ENCODE measurements at places on chromosomes 13 and 19.

GRCh38 chr19:6861683-6862286 is 25.6 kb upstream of the ADGRE1 start:
- peak; percentile 15 for DNase-seq

- no peak for DNase-seq
Measured at GRCh38 chr19:45354241-45354842, 13.8 kb downstream of the KLC3 start.

- no peak for DNase-seq
Measured at GRCh38 chr19:29517946-29518345, 7.8 kb upstream of the VSTM2B start.

DNA sequence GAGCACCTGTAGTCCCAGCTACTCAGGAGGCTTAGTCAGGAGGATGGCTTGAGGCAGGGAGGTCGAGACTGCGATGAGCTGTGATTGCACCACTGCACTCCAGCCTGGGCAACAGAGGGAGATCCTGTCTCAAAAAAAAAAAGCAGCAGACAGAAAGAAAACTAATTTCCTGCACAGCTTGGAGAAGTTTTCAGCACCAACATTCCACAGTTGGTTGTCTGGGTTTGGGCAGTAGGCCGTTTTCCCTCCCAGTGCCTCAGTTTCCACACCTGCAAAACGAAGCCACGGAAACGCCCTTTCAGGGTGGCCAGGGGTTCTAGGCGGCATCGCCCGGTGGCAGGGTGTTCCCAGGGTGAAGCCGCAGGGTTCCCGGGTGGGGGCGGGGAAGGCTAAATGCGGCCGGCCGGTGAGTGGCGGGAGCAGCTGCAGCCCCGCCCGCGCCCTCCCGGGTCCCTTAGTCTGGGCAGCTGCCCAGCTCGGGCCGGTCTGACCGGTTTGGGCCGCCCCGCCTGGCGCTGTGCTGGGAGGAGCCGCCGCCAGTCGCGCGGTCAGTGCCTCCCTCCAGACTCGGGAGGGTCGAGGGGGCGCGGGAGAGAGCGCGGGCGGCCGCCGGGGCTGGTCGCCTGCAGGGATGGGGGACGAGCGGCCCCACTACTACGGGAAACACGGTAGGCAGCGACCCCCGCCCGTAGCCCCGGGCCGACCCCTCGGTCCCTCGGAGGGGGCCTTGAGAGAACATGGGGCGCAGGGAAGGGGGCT is at the start of gene SLC44A2:
SLC44A2 (plus strand) TSS at position 551 of the 759 bp plus-strand sequence; CDS start at position 632, 81 bp downstream.
- DNase-seq: no peak

DNA sequence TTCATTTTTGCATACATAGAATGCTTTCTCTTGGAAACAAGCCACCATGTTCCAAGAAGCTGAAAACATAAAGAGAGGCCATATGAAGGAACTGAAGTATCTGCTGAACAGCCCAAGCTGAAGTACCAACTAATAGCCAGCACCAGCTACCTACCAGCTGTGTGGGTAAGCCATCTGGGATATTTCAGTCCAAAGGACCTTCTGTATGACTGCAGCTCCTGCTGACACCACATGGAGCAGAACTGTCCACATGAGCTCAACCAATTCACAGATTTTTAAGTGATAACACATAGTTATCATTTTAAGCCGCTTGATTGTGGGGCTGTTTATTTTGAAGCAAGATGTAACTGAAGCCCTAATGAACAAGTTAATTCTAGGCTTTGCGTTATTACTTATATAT is 621.1 kb upstream of the KLHL1 start:
- no peak for DNase-seq

DNA sequence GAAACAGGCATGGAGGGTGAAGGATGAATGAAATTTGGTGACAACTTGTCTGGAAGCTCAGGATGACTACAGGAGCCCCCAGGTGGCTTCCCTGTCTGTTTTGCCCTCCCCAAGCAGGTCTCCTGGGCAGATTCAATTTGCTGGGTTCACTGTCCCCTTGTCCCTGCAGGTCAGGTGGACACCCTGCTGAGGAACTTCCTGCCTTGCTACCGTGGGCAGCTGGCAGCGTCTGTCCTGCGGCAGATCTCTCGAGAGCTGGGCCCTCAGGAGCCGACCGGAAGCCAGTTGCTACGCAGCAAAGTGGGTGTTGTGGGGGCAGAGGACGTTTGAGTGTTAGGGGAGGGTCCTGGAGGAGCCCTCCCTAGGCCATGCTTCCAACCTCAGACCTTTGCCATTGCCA is 19.1 kb downstream of the PGLS start:
- no peak for DNase-seq

DNA sequence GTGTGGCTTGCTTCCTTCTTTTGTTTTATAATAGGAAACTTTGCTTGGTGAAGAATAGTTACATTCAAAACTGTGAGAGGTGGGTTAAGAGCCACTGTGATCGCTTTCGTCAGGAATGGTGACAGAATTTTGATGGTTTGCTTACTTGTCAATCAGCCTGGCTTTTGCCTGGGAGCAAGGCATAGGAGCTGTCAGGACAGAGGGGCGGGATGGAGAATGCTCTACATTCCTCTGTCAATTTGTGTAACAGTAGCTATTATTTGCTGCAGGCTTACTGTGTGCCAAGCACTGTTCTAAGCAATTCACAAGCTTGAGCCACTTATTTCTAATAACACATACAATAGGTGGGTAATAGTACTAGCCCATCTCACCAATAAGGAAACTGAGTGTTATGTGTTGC is 28.1 kb upstream of the TNFSF11 start:
- DNase-seq: no peak

GRCh38 chr13:29749401-29750182 is 100.8 kb downstream of the UBL3 start:
- DNase-seq: no peak

DNA sequence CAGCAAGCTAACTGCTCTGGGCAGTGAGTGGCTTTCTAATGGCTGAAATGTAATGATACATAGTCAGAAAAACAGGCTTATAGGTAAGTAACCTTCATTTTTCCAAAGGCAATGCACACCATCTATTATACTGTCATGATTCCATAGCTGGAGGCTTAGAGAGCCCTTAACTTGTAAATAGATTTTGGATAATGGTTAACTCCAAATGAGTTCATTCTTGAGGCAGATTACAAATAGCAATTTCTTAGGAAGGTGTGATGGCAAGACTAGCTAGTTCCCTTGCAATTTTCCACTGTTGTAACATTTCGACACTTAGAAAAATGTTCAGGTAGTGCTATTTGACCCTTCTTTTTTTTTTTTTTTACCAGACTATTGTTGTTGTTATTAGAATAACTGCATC is 789.8 kb upstream of the PCDH9 start:
- no peak for DNase-seq

DNA sequence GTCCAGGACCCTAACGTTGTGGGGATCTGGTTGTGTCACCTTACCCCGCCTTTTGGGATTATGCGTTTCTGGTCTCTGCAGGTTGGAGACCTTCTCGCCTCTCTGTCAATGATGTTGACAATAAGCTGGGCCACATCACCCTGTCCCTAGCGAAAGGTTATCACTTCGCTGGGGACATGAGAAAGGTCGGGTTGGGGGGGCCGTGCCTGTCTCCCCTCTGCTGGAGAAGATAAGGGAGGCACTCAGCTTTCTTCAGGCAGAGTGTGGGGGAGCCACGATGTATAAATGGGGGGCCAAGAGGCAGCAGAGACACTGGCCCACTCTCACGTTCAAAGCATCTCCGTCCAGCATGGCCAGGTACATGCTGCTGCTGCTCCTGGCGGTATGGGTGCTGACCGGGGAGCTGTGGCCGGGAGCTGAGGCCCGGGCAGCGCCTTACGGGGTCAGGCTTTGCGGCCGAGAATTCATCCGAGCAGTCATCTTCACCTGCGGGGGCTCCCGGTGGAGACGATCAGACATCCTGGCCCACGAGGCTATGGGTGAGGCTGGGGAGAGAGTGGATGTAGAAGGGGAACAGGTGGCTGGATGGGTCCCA is at the start of gene RLN3:
RLN3 (plus strand) TSS at position 293 of the 595 bp plus-strand sequence; CDS start at position 350, 57 bp downstream.
- DNase-seq: no peak

DNA sequence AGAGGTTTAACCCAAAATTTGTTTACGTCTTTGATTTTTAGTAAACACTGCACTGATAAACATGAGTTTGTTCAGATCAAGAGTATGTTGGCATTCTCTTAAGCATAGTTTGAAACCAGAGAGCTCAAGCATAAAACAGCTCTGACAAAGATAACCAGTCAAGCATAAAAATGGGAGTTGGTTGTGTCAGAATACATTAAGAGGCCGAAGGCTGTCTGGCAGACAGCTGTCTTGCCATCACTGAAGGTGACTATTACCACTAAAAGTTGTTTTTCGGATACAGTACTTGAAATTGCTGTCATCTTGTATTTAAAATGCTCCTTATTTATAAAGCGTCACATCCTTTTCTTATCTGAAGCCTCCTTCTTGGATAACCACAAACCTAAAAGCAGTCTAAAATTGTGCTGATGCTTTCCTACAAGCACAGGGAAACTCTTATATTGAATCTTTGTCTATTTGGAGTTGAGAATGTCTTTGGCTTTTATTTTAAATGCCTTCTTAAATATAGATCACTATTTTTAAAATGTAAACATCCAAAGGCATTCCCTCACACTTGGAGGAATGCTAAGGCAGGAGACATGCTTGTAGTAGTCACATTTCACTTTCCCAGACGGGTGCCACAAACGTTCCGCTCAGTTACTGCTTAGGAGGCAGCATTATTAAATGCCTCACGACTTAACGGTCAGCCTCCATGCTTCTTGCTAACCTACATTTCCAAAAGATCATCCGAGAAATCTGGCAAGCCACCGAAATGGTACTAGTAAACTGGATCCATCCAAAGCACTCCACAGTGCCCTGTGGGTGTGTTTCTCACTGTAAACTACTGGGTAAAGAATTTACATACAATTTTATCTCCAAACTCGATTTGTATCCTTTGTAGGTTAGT is 1.5 kb downstream of the SMAD9 start:
- DNase-seq: no peak

DNA sequence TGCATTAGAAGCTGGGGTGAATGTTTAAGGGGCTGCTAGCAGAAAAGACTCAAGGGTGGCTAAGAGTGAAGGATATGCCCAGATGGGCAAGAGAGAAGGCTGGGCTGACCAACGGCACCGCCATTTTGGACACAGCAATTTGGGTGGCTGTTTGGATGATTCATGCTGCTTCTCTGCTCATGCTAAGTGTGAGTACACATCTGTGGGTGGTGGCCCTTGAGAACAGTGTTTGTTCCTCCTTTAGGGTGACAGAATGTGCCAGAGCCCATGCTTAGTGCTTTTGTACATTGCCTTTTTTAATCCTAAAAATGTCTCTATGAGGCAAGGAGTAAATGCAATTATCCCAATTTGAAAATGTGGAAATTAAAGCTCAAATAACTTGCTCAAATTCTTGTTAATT is 9.8 kb downstream of the CBY2 start:
- no peak for DNase-seq
